ENCODE measurements at places on chromosomes 1 and 21. TPM values are rescaled to one million over a fixed set of nuclear protein-coding genes. Genes with fewer than 3 reads are reported as not detected.

GRCh38 chr1:36881541-36881940, 152.8 kb downstream of the GRIK3 start:
- no peak for DNase-seq

DNA sequence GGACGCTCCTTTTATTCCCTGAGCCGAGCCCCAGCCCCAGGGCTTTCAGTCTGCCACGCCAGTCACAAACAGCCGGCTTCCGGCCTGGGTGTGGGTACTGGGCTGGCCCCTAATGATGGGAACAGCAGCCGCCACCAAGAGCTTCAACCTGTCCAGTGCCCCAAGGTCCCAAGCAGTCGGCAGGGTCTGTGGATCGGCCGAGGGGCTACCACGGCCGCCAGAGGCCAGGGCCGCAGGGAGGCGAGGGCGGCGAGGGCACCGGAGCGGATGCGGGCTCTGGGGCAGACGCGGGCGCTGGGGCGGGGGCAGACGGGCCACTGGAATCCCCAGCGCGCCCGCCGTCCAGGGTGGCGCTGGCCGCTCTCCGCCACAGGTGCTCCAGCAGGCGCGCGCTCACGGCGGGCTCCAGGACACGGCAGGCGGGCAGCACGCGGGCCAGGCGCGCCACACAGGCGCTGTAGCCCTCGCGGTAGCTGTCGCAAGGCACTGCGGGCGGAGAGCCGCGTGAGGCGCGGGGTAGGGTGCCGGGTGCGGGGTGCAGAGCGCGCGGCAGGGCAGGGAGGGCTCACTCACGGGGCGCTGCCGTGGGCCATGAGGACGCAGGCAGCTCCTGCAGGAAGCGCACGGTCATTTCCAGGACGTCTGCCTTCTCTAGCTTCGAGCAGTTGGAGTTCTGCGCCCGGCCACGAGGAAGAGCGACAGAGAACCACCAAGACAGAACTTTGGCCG, 887 bp downstream of the HES2 start:
- no peak for DNase-seq

- no peak for DNase-seq
Observed at GRCh38 chr1:172742599-172743500, 83.9 kb downstream of the FASLG start.

DNA sequence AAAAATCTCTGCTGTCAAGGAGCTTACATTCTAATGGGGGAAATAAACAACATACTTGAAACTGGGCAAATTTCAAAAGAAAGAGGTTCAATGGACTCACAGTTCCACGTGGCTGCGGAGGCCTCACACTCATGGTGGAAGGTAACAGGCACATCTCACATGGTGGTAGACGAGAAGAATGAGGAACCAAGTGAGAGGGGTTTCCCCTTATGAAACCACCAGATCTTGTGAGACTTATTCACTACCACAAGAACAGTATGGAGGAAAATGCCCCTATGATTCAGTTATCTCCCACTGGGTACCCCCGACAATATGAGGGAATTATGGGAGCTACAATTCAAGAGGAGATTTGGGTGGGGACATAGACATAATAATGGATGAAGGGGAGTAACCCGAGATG, 226.4 kb downstream of the ZP4 start:
- no peak for DNase-seq

GRCh38 chr1:28900562-28900961, 13.8 kb upstream of the EPB41 start:
- no peak for DNase-seq

- DNase-seq, result no peak
Observed at GRCh38 chr21:14736672-14737071, 190.6 kb upstream of the SAMSN1 start.

DNA sequence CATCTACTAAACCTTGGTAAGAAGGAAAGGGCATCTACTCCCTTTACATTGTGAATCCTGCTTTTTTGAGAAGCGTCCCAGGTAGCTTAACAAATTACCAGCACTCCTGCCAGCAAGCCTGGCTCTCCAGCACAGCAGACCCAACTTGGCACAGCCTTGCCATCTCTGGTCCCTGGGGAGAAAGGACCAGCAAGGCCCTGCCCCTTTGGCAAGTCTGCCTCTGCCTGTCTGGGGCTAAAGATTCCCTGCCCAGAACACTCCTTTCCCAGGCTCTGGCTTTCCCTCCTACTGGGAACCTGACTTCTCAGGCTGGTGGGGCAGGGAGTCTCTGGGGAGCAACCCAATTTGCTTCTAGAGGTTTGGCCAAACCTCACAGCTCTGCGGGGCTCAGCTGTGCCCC, 68.5 kb downstream of the ATP2B4 start:
- DNase-seq, result no peak

DNA sequence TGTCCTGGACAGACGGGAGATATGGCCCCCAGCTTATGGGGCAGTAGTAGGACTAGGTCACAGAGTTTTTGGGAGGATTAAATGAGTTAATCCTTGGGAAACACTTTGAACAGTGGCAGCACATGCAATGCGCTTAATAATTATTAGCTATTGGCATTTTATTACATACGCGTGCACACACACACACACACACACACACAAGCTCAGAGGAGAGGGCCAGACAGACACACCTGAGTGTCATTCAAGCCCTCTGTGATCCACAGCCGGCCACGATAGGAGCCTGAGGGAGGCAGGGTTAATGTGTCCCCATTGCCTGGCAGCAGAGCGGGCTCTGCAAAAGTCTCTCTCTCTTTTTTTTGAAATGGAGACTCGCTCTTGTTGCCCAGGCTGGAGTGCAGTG, 37.9 kb downstream of the EPHA2 start:
- no peak for DNase-seq

DNA sequence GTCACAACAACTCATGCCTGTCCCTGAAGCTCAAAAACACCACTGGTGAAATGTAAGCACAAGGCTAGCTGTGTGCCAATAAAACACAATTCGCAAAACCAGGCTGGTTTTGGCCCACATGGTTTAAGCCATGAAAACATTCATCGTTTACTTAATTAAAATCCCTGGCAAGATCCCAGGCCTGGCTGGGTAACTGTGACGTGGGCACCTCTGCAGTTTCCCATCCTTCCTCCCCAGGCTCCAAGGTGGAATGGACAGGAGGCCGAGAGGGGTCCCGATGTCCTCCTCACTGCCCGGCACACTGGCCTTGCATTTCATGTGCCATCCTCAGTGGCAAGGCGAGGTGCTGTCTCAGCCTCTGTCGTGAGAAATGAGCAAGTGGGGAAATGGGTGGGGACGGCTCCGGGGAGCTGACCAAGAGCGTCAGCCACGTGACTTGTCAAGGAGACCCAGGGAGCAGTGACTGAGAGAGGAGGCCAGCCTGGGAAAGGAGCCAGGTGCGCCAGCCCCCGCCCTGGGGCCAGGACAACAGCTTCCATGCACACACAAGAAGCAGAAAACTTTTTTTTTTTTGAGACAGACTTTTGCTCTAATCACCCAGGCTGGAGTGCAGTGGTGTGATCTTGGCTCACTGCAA, 153.1 kb upstream of the RAB4A start:
- DNase-seq, result no peak

DNA sequence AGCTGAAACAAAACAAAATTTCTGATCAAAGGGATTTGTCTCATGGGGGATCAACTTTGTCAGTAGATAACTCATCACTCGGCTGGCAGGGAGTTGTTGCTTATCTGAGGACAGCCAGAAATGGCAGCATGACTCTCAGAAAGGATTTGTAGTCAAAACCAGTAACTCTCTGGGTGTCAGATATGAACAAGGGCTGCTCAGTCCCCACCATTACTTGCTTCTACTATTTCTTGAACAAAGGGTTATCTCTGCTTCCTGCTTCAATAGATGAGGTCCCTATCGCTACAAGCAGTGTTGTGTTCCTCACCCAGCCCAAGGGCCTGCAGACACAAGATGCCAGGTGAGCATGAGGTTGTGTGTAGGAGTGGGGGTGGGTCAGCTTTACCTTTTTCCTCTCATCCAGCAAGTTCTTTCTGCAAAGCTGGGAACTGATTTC, 116.2 kb downstream of the PTBP2 start:
- DNase-seq, result no peak

- no peak for DNase-seq
Observed at GRCh38 chr1:212819726-212820125, 27.7 kb downstream of the SPATA45 start.

DNA sequence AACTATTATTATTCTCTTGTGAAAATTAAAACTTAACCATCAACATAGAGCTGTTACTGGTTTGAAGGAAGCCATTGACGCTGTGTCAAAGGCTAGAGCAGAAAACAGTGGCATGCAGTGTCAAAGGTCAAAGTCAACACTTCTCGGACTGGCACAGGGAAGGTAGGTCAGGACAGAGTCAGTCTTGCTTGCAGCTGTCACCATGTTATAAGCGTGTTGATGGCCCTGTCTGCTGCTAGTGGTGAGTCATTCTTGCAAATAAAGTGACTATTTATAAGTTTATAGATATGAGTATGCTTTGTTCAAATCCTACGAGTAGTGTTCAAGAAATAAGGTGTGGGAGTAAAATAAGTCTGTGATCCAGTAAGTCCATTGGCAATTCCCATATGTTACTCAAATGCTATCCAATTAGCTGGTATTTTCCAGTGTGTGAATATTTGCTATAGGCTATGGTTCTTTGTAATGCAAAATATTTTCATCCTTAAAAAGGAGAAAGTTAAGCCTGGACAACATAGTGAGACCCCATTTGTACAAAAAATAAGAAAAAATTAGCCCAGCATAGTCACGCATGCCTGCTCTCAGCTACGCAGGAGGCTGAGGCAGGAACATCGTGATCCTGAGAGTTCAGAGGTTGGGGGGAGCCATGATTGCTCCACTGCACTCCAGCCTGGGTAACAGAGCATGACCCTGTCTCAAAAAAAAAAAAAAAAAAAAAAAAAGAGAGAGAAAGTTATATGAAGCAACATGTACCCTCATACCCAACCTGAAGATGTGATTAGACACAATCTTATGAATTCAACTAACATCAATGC, 26.3 kb upstream of the TINAGL1 start:
- no peak for DNase-seq

- DNase-seq, result no peak
Observed at GRCh38 chr1:11793819-11794218, 11.9 kb downstream of the MTHFR start.

- DNase-seq, result no peak
Observed at GRCh38 chr1:12458571-12458970, 159.4 kb downstream of the DHRS3 start.

DNA sequence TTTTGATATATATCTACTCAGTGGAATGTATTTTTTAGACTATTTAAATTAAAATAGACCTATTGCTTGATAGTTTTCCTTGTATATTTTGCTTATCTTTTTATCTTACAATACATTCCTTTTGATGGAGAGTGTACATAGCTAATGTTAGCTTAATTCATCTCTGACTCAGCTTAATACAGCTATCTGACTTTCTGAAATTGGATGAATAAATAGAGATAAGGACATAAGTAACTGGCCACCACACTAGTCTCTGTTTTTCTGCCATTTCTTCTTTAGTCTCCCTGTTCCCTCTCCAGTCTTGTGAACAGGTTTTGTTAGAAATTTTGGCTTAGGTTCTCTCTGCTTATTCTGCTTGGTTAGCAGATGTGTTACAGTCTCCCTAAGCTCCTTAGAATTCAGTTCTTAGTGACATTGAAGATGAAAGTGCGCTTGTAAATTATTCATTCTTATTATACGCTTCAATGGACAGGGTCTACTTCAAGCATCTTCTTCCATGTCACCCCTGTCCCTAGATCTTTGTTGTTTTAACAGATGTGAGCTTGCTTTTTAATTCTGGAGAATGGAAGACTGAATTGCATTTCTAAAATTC, 59.6 kb downstream of the XPR1 start:
- no peak for DNase-seq

DNA sequence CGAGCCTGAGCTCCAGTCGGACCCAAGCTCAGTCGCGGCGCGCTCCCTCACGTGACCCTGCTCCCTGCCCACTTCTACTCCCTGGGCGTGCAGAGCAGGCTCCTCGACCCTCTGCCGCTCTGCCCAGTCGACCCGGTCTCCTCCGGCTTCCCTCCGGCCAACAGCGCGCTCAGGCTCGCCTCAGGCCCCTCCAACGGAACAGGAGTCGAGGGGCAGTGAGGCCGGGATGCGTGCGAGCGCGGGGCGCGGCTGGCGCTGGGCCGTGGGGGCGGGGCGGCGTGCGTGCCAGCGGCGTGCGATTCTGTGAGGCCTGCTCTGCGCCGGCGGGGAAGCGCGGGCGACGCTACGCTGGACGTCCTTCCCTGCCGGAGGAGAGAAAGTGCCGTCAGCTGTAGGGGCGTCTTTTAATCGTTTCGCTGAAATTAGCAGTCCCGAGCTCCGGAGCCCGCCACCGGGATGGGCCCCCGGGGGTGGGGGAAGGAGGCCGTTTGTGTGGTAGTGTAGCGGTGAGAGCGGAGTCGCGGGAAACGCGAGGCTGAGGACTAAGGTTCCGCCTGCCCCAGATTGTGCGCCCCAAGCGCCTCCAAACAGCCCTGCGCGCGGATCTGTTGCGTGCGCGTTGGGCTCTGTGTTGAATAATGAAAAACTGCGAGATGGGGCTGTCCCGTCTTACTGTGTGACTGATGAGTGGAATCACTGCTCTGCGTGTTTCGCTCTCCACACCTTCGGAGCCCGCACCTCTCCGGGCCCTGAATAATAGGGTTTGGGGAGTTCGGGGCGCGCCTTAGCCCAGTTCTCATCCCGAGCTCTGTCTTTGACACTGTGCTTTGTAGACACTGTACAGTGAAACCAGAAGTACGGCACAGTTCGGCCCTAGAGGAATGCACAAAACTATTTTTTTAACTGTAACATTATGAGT, at the start of gene ACBD6:
TSS of gene ACBD6 (minus strand) at position 217 of the 919 bp plus-strand sequence. CDS start 311 bp downstream, outside the sequence.
- peak; percentile 81 for DNase-seq

DNA sequence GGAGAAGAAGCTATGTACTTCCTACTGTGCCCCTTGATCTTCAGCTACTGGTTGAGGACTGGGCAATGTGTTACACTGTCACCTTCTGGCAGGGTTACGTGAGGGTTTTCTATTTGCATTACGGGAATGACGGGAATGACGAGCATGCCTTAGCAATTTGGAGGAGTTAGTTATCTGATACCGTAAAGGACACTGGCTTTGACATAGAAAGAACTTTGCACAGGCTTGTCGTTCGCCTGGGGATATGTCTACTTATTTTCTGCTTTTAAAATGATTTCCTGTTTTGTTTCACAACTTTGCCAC, 19.8 kb upstream of the ACBD6 start:
- no peak for DNase-seq

GRCh38 chr1:3675436-3675835, 23.1 kb downstream of the TP73 start:
- no peak for DNase-seq

DNA sequence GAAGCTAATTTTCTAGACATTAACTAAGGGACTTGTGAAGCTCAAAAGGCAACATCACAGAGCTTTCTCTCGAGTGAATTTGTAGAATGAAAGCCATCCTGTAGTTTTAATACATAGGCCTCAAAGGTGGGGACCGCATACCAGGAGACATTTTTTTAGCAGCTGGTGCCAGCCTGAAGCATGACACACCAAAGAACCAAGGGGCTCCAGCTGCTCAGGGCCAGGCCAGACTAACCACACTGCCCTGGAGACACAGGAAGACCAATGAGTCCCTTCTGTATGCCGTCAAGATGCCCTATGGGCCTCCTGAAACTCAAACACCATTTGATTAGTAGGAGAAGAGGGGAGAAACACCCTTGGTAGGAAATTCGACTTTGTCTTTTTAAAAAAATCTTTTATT, 113.9 kb upstream of the CACNA1E start:
- no peak for DNase-seq

The NGF gene
- not detected for total RNA-seq

The PADI2 gene
- 0.30 TPM for total RNA-seq

The BLACAT1 gene
- total RNA-seq, result 0.16 TPM

The SPATA46 gene
- total RNA-seq, result not detected

The USP48 gene
- total RNA-seq, result 65.8 TPM
